ENCODE measurements at places on chromosomes 5 and 9.
A peak's percentile ranks its signal among the peaks of the same experiment; 100 is the strongest.

DNA sequence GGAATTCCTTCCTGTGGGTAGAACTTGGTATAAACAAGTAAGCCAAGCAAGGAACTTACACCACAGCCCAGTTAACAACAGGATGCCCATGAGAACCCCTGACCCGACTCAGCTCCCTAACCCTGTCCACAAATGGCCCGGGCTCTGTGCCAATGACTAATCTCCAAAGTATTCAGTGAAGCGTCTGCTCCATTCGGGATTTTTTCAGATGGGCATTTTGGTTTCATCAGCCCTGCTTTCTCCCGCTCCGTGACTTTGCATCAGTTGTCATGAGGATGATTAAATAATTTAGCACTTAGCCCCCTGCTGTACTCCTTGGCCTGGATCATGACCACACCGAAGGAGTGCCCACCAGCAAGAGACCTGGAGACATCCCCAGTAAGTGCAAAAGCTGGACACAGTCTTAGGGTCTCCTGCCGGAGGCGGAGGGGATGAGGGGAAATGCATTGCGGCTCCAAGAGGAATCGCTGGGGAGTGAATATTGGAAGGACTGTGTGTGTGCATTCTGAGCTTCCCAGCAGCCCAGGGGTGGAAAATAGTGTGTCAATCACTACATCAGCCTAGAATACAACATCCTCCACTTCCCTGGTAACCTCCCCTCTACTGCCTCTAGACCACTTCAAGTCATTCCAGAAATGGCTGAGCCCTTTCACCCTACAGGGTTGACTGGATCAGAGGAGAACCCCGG lies 41.4 kb upstream of the DNAH5 start:
- DNase-seq = peak; percentile 76

DNA sequence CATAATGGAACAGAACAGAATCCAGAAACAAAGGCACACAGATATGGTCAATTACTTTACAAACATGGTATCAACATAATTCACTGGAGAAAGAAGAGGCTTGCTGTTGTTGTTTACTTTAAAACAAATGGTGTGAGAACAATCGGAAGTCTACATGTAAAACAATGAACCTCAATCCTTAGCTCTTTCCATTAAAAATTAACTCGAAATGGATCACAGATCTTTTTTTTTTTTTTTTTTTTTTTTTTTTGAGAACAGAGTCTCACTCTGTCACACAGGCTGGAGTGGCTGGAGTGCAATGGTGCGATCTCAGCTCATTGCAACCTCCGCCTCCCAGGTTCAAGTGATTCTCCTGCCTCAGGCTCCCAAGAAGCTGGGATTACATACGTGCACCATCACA lies 9.8 kb downstream of the SEMA4D start:
- no peak for DNase-seq

GRCh38 chr9:21491756-21492155 lies 9.6 kb upstream of the IFNE start:
- peak; percentile 29 for DNase-seq

DNA sequence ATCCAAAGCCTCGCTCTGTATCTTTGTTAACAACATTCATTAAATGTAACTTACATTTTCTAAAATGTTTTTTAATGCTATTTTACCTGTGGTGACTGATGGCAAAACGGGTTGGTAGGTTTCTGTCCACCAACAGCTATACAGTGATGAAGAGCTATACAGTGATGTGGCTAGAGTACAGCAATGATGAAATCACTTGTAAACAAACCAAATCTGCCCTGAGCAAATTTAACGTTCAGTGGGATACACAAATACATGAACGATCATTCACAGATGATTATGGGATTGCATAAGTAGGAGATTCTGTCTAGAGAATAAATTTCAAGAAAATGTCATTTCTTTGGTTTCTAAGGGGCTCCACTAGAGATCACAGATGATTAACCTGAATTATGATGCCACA lies 132.7 kb downstream of the MPDZ start:
- no peak for DNase-seq
